ENCODE measurements at places on chromosomes 1 and 21.

DNA sequence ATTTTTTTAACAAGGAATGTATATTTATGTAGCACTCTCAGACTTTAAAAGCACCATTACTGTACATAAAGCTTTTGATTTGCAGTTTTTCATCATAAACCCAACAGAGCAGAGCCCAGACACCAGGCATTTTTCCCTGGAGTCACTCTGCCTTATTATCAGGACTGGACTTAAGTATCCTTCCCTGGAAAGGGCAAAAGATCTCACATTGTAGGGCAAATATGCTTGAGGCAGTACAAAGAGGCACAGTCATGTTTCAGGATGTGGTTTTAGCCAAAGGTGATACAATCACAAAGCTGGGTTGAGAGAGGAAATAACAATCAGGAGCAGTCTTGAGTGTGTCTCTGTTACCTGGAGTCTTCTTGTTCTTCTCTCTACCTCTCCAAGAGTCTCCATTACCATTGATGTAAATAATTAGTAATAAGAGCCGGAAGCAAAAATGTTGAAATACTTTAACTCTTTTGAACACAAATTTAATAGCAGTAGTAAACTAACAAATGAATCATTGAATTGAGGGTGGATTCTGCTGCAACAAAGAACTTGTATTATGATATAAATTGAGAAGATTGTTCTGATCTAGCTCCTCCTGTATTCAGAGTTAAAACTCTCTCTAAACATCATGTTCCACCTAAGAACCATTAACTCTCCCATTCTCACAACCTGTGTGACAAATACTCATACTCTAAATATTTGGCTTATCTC lies 160.5 kb downstream of the LTN1 start:
- no peak for DNase-seq

- no peak for DNase-seq
These were observed 27.6 kb upstream of the POGK start for GRCh38 chr1:166811691-166812090.

DNA sequence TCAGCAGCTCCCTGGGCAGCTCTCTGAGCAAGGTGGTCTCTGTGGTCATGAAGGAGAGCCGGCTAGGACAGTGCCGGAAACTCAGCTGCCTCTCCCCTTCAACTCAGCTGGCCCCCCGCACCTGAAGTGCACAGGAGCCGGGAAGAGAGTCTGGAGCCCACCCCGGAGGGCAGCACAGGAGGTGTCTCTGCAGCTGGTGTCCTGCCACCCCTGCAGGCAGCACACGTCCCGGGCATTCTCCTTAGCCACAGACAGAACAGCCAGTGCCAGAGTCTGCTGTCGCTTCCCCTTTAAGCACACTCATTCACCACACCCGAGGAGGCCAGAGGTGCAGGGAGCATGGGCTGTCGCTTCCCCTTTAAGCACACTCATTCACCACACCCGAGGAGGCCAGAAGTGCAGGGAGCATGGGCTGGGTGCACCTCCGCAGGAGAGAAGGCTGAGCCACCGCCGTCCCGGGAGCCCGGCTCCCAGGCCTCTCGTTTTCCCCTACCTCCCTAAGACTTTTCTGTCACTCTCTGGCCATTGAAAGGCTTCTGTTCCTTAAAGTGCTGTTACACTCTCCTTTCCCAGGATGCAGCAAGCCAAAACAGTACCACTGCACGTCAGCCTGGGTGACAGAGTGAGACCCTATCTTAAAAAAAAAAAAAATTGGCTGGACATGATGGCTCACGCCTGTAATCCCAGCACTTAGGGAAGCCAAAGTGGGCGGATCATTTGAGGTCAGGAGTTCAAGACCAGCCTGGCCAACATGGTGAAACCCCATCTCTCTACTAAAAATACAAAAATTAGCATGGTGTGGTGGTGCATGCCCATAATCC lies 16.9 kb upstream of the SAMD11 start:
- DNase-seq: no peak

GRCh38 chr1:164723296-164723798 lies 164.4 kb downstream of the PBX1 start:
- DNase-seq: no peak

DNA sequence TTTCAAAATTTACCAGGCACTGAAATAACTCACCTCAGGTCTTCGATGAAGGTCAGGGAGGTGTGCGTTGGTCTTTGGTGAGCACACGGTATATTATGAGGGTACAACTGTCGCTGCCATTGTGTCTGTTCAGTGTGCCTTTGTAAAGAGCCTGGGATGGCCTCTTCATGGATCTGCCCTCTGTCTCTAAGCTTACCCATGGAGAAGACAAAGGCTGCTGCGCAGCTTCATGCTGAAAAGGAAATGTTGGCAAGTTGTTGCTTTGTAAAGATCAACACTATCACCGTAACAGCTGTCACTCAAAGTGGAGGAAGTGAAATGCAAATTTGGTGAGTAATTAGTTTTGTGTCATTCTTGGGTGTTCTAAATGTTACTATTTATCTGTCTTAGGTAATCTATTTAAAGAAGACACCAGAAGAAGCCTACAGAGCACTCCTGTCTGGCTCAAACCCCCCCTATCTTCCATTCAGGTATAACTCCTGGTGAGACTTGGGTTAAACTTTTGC lies 71.6 kb downstream of the CDC14A start:
- DNase-seq: no peak

DNA sequence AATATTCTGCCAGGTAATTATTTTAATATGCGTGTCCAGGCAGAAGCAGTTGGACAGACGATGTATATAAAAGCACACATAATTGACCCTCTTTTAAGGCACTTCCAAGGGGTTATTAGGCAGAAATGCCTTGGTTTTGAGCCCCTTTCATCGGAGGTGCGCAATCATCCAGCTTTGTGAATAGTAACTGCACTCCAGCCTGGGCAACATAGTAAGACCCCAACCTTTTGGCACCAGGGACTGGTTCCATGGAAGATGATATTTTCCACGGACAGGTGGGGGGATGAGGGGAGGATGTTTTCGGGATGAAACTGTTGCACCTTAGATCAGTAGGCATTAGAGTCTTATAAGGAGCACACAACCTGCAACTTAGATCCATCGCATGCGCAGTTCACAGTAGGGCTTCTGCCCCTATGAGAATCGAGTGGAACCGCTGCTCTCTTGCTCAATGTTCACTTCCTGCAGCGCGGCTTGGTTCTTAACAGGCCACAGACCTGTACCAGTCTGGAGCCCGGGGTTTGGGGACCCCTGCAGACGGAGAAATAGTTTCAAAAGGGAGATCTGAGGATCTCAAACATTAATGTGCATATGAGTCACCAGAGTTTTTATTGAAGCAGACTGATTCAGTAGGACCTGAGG lies 1.8 kb upstream of the MCOLN2 start:
- no peak for DNase-seq

- DNase-seq: peak; percentile 76
These were observed 16.5 kb downstream of the MIA3 start for GRCh38 chr1:222634180-222635013.

- no peak for DNase-seq
These were observed 7.2 kb downstream of the CHML start for GRCh38 chr1:241632987-241633386.
